ENCODE measurements at places on chromosomes 1 and 21.

DNA sequence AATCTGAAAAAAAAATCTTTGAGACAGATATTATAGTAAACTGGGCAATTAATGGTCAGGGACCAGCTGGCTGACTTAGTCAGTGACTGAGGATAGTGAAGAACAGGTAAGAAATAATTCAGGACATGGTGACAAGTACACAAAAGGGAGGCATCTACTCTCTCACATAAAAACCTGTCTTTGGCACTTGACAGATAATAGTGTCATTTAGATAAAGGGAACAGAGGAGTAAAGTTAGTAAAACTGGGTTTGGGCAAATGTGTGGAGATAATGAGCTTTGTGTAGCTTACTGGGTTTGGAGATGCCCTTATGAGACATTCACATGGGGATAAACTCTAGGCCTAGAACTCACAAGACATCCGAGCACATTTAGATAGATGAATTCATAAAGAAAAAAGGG lies 4.0 kb downstream of the SSX2IP start:
- no peak for DNase-seq

GRCh38 chr1:82840192-82840591 lies 1039.5 kb downstream of the ADGRL2 start:
- no peak for DNase-seq

- peak; percentile 59 for DNase-seq
Observed at GRCh38 chr1:160681066-160681890, 30.3 kb downstream of the CD48 start.

DNA sequence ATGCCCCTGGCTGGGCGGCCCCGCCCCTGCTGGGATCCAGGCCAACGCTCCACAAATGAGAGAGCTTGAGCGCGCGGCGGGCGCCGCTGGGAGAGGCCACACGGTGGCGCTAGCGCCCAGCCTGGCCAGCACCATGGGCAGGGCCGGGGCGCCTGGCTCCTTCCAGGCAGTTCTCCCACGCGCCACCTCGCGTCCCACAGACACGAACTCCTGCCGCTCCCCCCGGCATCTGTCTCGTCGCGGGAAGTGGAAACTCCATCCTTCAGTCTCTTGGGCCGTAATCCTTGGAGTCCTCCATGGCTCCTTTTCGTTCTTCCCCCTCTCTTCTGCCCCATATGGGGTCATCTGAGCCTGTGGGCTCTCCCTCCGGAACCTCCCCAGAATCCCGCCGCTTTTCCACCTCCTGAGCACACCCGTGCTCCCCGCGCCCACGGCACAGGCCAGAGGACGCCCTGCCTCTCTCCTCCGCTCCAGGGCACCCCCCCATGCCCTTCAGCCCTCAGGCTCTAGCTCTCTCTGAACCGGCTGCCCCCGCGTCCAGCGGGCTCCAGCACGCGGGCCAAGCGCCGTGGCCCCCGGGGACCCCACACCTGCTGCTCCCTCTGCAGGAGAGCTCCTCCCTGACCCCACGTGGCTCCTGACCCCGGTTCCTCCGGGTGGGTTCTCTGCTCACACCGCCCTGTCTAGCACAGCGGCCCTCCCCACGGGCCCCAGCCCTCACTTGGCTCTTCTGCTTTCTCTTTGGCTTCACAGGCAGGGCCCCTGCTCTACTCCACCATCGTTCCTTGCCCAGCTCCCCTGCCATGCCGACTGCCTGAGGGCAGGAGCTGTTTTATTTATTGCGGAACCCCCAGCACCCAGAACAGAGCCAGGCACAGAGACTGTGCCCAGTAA lies 31.9 kb upstream of the EDN2 start:
- DNase-seq: peak; percentile 94

GRCh38 chr21:42785666-42786427 lies 93.5 kb downstream of the WDR4 start:
- DNase-seq: no peak

- DNase-seq: peak; percentile 78
Observed at GRCh38 chr1:79079770-79080169, 73.2 kb upstream of the ADGRL4 start.

- no peak for DNase-seq
Observed at GRCh38 chr1:147822292-147822691, 61.9 kb upstream of the GJA5 start.

- no peak for DNase-seq
Observed at GRCh38 chr1:220789532-220790147, 2.9 kb downstream of the MTARC1 start.

GRCh38 chr1:116259663-116260062 lies 113.4 kb upstream of the ATP1A1 start:
- no peak for DNase-seq

- DNase-seq: no peak
Observed at GRCh38 chr1:98480271-98480670, 181.2 kb upstream of the SNX7 start.

DNA sequence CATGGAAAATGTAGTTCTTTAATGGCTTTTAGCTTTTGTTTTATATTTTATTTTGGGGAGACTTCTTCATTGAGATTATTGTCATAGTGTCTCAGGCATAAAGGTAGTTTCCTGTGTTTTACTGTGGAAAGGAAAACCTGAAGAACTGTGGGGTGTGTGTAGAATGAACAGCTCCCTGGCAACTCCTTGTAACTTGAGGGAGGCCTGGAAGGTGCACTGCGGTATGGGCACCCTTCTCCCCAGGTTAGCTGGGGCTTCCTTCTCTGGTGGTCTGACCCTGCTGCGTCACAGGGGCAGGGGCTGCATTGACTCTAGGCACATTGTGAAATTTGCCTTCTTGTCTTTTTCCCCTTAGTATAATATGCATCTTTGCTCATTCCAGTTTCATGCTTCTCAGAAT lies 1.7 kb downstream of the ATP1B1 start:
- DNase-seq: no peak

DNA sequence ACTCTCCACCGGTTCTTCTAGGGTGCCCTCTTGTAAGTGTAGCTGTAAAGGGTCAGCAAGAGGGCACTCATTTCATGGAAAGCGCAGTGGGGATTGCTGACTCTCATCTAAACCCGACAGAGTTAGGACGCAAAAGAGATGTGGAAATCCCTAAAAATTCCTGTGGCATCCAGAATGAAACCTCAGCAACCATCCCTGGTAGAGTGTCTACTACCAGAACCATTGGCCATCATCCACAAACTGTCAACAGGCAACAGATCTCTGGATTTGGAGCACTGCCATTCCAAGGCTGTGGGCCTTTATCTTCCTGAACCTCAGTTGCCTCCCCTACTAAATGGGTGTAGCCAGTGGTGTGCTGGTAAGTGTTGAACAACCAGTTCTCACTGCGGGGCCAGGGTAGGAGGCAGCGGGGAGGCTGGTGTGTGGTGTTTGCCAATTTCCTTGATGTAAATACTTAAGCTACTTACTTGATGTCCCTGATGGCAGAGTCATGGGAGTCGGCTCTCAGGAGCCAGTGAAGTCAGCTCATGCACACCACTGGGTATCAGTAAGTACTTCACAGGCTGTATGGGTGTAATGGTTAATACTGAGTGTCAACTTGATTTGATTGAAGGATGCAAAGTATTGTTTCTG lies 195.8 kb downstream of the KAZN start:
- no peak for DNase-seq

GRCh38 chr21:38123626-38124025 lies 133.2 kb upstream of the KCNJ15 start:
- DNase-seq: no peak

DNA sequence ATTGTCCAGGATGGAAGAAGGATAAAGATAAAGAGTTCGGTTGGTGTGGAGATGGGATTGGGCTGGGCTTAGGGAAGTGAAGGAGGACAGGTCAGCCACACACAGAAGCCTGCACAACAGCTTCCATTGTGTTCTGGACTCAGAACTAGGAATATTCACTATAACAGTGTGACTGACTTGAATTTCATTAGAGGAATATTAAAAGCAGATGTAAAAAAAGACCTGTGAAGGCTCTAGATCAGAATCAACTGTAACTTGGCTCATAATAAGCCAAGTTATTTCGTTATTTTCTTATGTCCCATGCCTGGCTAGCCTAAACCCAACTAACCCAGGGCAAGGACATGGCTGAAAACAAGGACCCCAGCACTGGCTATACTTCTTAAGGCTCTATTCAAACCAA lies 56.6 kb upstream of the GPR88 start:
- no peak for DNase-seq

- no peak for DNase-seq
Observed at GRCh38 chr1:51063121-51063520, 38.9 kb upstream of the C1orf185 start.

- DNase-seq: no peak
Observed at GRCh38 chr1:114723457-114723856, 6.9 kb upstream of the NRAS start.

DNA sequence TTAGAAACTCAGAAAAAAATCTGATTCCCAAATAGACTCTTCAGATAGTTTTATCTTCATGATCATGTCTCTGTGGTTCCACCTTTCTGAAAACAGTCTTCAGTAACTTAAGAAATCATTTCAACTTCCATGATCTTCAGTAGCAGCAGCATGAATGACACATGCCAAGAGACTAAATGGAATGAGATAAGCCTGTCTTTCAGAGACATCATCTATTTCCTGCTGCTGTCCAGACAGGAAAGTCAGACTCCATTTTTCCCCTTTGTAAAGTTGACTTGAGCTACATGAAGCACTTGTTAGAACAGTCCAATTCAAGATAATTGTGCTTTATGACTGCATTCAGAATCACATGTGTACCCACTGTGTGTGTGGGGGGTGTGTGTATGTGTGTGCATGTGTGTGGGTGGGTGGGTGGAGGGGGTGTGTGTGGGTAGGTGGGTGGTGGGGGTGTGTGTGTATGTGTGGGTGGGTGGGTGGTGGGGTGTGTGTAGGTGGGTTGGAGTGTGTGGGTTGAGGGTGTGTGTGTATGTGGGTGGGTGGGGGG lies 58.8 kb downstream of the CLIC4 start:
- no peak for DNase-seq

DNA sequence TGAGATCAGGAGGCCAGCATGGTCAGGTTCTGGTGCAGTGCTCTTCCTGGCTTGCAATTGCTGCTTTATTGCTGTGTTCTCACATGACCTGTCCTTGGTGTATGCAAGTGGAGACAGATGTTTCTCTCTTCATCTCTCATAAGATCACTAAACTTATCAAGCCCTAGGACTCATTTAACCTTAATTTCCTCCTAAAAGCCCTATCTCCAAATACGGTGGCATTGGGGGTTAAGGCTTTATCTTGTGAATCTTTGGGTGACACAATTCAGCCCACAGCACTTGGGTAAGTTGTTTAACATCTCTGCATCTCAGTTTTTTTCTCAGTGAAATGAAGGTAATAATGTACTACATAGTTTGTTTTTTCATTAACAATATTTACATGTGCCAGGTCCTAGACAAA lies 152.4 kb downstream of the RWDD3 start:
- DNase-seq: no peak

GRCh38 chr1:168281603-168282325 lies 1.1 kb downstream of the TBX19 start:
- no peak for DNase-seq

- DNase-seq: no peak
Observed at GRCh38 chr1:209624558-209625549, 27.4 kb downstream of the LAMB3 start.

- peak; percentile 65 for DNase-seq
Observed at GRCh38 chr1:119655154-119655553, 7.1 kb upstream of the ZNF697 start.
